Activated T-cell treated with anti-CD3 and anti-CD28 coated beads, Interleukin-2, amount 50 U/mL, for 72 hours (primary cell): ENCODE measurements at places on chromosomes 16 and 17.

DNA sequence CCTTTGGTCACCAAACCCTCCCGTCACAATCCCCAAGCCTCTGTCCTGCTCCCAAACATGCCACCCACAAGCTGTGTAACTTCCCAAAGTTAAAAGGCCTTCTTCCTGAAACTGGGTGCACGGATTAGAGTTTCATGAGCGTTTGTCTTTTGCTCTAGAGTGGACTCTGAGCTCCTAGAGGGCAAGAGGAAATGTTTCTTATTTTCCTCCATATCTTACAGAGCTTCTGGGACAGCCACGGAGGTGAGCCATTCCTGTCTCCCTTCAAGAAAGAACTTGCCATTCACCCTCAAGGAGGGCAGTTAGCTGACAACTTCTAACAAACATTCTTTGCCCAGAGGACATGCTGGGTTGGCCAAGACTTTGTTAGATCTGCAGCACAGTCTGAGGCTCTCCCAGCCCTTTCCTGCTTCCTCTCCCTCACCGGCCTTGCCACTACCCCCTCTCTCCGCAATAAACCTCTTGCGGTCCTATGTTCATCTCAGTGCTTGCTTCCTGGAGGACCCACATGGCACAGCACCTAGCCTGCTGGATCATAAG lies 2.6 kb upstream of the MYCBPAP start:
- H3K27ac ChIP-seq, result no peak overlapping the region
- H3K4me3 ChIP-seq, result no peak overlapping the region
- H3K27me3 ChIP-seq, result no peaks in the 10 kb centered on the region
- no peaks in the 10 kb centered on the region for H3K36me3 ChIP-seq
- DNase-seq, result no peak

GRCh38 chr16:27281243-27281642 lies 12.7 kb upstream of the NSMCE1 start:
- H3K4me1 ChIP-seq, result peaks cover 67% of the 10 kb centered on the region
- peak overlapping the region; percentile 54 for H3K27ac ChIP-seq
- no peaks in the 10 kb centered on the region for H3K27me3 ChIP-seq
- peak overlapping the region; percentile 81 for H3K4me3 ChIP-seq

- H3K27me3 ChIP-seq, result no peaks in the 10 kb centered on the region
- H3K4me3 ChIP-seq, result no peak overlapping the region
- no peak for DNase-seq
- peak overlapping the region; percentile 24 for H3K27ac ChIP-seq
Observed at GRCh38 chr17:47165137-47165536, 24.0 kb downstream of the CDC27 start.

- H3K36me3 ChIP-seq, result no peaks in the 10 kb centered on the region
- no peak for DNase-seq
- no peaks in the 10 kb centered on the region for H3K4me1 ChIP-seq
- no peak overlapping the region for H3K4me3 ChIP-seq
- H3K27ac ChIP-seq, result no peak overlapping the region
- no peaks in the 10 kb centered on the region for H3K27me3 ChIP-seq
Observed at GRCh38 chr17:20172376-20172775, 163.2 kb downstream of the SPECC1 start.

- H3K4me1 ChIP-seq, result peaks cover 26% of the 10 kb centered on the region
- H3K4me3 ChIP-seq, result peak overlapping the region; percentile 96
- no peak for DNase-seq
- H3K27ac ChIP-seq, result no peak overlapping the region
Observed at GRCh38 chr17:50056961-50057330, 1.0 kb downstream of the ITGA3 start.

- H3K4me3 ChIP-seq, result no peak overlapping the region
- H3K27me3 ChIP-seq, result no peaks in the 10 kb centered on the region
- H3K36me3 ChIP-seq, result no peaks in the 10 kb centered on the region
- H3K27ac ChIP-seq, result no peak overlapping the region
- no peaks in the 10 kb centered on the region for H3K4me1 ChIP-seq
Observed at GRCh38 chr16:50859628-50860360, 117.9 kb downstream of the CYLD start.

GRCh38 chr16:47110939-47111338 lies 32.8 kb downstream of the NETO2 start:
- no peak overlapping the region for H3K27ac ChIP-seq
- DNase-seq, result no peak
- H3K4me3 ChIP-seq, result no peak overlapping the region
- H3K4me1 ChIP-seq, result peaks cover 15% of the 10 kb centered on the region

- peak overlapping the region; percentile 88 for H3K27ac ChIP-seq
- peak overlapping the region; percentile 97 for H3K4me3 ChIP-seq
- no peak for DNase-seq
- no peaks in the 10 kb centered on the region for H3K27me3 ChIP-seq
- H3K36me3 ChIP-seq, result peaks cover 9% of the 10 kb centered on the region
- peaks cover 43% of the 10 kb centered on the region for H3K4me1 ChIP-seq
Observed at GRCh38 chr17:63840591-63841349, 1.7 kb downstream of the SMARCD2 start.

DNA sequence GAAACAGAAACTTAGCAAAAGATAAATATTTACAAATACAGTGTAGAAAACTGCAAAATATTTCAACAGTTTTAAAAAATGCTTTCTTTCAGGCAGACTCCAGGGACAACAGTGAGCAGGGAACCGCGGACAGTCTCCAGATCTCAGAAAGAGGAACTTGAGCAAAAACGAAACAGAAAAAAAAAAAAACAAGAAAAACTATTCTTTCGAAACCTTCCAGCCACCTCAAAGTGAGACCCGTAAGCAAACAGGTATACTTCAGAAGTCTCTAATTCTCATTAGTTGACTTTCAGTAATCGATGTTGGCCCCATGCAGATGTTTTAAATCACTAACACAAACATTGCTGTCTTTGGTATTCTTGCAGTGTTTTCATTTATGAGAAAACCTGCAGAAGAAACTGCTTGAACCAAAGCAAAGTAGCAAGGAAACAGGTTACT lies 15.7 kb upstream of the CCL1 start:
- H3K27me3 ChIP-seq, result peaks cover 26% of the 10 kb centered on the region
- DNase-seq, result peak; percentile 25
- H3K4me3 ChIP-seq, result peak overlapping the region; percentile 54
- H3K4me1 ChIP-seq, result peaks cover 69% of the 10 kb centered on the region

- H3K36me3 ChIP-seq, result no peaks in the 10 kb centered on the region
- peaks cover 23% of the 10 kb centered on the region for H3K4me1 ChIP-seq
- no peak overlapping the region for H3K27ac ChIP-seq
- H3K4me3 ChIP-seq, result no peak overlapping the region
- DNase-seq, result no peak
- peaks cover 29% of the 10 kb centered on the region for H3K27me3 ChIP-seq
Observed at GRCh38 chr17:34859652-34860051, 101.6 kb downstream of the CCT6B start.

DNA sequence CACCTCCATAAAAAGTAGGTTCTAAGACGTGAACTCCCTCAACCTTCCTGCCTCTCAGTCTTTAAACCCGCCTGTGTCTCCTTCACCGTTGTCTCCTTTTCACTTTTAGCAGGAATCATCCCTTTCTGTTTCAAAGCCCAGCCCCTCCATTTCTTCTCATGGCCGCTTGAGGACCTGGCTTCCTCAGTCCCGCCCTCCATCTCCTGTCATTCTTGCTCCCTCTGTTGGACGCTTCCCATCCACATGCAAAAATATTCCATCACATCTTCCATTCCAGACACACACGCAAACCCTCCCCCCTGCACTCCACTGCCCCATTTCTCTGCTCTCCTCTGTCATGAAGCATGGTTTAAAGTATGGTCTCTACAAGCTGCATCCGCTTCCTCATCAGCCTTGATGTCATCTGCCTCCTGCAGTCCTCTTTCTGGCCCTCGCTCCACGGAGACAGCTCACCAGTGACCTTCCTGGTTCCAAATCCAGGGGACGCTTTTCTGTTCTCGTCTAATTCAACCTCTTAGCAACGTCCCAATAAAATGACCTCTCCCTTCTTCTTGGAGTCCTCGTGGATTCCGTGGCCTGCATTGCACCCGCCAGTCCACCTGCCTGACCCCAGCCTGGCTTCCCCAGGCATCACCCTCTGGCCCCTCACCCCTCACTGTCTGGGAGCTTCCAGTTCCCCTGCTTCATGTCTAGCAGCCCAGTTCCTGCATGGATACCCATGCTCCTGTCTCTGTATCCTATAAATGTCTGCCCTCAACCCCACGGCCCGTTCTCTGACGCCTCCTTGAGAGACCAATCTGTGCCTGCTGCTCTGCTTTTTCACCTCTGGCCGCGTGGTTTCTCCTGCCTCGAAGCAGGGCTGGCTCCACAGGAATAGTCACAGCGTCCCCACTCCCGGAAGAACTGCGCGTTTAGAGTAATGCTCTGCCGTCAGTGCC lies 26.2 kb downstream of the ANKRD40 start:
- no peak overlapping the region for H3K27ac ChIP-seq
- DNase-seq, result no peak
- no peak overlapping the region for H3K4me3 ChIP-seq
- H3K27me3 ChIP-seq, result peaks cover 36% of the 10 kb centered on the region
- H3K36me3 ChIP-seq, result no peaks in the 10 kb centered on the region

GRCh38 chr17:39946551-39947330 lies 16.1 kb upstream of the GSDMA start:
- H3K27ac ChIP-seq, result no peak overlapping the region
- peaks cover 1% of the 10 kb centered on the region for H3K27me3 ChIP-seq
- peaks cover 16% of the 10 kb centered on the region for H3K4me1 ChIP-seq
- H3K4me3 ChIP-seq, result no peak overlapping the region
- no peak for DNase-seq

DNA sequence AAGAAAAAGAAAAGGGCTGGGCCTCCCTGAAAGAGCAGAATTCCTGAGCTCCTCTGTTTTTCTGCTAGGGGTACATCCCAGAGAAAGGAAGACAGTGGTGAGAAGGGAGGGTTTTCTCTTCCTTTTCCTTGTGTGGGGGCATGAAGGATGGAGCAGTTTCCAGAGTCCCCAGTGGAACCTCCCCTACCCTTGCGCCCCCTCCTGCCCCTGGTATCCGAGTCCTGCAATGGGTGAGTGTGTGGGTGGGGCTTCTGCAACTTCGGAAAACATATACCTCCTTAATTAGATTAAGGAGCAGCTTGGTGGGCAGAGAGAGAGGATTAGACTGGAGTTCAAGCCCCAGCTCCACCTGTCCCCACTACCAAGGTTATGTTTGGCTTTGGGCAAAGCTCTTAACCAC lies 5.4 kb upstream of the GIP start:
- H3K27me3 ChIP-seq, result peaks cover 34% of the 10 kb centered on the region
- H3K4me3 ChIP-seq, result no peak overlapping the region
- peaks cover 8% of the 10 kb centered on the region for H3K4me1 ChIP-seq
- H3K27ac ChIP-seq, result no peak overlapping the region
- DNase-seq, result no peak

GRCh38 chr17:38783227-38783626 lies 16.1 kb downstream of the PIP4K2B start:
- H3K27ac ChIP-seq, result no peak overlapping the region
- H3K36me3 ChIP-seq, result peaks cover 5% of the 10 kb centered on the region
- no peaks in the 10 kb centered on the region for H3K27me3 ChIP-seq
- DNase-seq, result no peak
- no peak overlapping the region for H3K4me3 ChIP-seq

DNA sequence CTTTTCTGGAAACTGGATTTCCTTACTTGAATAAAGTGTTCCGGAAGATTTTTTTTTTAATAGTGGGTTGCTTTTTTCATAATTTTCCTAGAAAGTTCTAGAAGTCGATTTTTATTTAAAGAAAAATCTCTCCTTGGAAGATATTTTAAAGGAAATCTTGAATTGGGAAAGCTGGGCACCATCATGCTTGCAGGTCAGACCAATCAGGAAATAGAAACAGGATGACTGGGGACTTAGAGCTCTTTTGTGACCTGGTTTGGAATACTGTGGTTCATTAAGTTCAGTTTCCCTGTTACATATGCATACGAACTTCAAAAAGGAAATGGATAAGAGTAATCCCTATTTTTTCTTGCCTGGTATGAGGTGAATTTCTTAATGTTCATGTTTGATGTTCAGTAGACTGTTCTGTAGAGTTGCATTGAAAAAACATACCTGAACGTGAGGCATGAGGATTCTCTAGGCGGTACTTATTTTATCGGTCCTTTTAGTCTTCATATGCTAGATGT lies 1.2 kb downstream of the NFATC3 start:
- no peak for DNase-seq
- H3K4me1 ChIP-seq, result peaks cover 68% of the 10 kb centered on the region
- no peaks in the 10 kb centered on the region for H3K27me3 ChIP-seq
- peak overlapping the region; percentile 94 for H3K4me3 ChIP-seq

DNA sequence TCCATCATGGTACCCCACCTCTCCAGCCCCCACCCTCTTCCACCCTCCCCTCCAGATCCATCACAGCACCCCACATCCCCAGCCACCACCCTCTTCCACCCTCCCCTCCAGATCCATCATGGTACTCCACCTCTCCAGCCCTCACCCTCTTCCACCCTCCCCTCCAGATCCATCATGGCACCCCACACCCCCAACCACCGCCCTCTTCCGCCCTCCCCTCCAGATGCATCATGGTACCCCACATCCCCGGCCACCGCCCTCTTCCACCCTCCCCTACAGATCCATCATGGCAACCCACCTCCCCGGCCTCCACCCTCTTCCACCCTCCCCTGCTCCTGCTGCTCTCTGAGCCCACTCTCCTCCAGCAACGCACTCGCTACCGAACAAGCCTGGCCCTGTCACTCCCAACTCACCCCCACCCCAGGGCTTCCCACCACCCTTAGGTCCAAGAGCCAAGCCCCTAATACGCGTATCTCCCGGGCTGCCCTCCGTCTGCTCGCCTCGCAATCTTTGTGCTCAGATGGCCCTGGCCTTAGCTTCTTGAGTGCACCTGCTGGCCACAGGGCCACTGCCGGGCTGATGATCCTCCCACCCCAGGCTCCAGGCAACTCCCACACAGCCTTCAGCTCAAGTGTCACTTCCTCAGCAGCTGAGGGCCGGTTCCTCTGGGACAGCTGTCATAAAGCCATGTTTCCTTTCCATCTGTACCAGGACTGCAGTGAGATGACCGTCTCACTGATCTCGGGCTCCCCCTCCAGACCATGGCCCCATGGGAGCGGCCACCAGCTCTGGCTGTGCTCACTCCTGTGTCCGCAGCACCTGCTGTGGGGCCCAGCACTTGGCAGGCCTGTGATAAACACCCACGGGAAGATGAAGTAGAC lies 25.5 kb downstream of the KDM8 start:
- DNase-seq, result no peak
- peaks cover 10% of the 10 kb centered on the region for H3K36me3 ChIP-seq
- H3K27ac ChIP-seq, result no peak overlapping the region
- peaks cover 70% of the 10 kb centered on the region for H3K4me1 ChIP-seq
- no peak overlapping the region for H3K4me3 ChIP-seq
- no peaks in the 10 kb centered on the region for H3K27me3 ChIP-seq

DNA sequence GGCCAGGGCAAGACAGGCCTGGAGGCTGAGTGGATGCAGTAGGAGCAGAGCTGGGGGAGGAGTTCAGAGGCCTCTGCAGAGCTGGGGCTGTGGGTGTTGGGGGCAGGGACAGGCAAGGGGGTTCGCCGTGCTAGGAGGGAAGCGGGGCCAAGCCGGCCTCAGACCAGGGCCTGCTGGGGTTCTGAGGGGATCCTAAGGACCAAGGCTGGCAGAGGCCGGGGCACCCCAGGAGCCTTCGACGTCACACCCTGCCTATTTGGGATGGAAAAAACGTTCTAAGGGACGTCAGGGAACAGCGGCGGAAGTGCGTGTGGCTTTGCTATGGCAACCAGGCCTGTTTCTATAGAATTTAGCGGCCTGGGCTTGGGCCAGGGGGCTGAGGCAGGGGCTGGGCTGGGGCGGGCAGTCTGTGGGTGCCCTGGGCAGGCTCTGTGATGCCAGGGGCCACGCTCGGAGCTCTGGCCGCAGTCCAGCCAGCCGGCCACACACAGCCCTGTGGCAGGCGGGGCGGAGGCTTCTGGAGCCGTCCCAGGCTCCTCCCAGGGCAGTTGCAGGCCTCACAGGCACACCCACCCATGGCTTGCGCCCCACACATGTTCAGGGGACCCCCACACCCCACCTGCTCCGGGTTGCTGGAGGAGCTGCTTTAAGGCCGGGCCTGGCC lies 3.7 kb downstream of the TRAF7 start:
- H3K27me3 ChIP-seq, result no peaks in the 10 kb centered on the region
- H3K27ac ChIP-seq, result peak overlapping the region; percentile 51
- H3K4me3 ChIP-seq, result no peak overlapping the region
- peaks cover 22% of the 10 kb centered on the region for H3K4me1 ChIP-seq
